ENCODE measurements at places on chromosomes 12 and 14. TPM values are rescaled to one million over a fixed set of nuclear protein-coding genes. Genes with fewer than 3 reads are reported as not detected.

The OR6C6 gene
- not detected for total RNA-seq

The PTMS gene
- 7.0 TPM for total RNA-seq

DNA sequence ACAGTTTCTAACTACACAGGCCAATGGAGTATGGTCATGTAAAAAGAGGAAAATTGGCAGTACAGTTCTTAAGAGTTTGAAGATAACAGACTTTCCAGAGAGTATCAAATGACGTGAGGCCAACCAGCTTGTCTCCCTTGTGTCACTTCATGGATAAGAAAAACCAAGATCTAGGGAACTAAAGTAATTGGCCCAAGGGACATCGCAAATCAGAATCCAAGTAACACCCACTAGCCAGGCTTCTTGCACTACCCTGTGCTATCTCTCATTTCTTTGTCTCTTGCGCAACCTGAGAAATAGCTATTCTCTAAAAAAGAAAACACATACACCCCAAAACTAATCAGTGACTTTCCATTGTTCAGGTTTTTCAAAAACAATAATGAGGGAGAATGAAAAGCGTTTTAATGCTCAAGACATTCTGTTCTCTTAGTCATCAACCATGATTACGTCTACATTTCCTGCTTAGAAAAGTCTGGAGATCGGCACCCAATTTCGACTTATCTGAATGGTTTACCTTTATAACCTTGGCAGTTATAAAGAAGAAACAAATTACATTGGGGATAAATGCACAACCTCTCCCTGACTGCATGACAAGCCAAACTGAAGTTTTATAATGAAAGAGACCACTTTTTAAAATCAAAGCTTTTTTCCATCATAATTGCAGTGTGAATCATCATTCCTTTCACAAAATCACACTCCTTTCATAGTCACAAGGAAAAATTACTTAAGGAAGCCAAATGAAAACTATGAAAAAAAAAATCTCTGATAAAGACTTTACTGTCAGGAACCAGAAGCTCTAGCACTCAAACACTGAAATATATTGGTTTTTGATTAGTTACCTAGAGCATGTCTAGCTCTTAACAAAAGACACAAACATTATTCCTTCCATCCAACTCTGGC, 42.1 kb downstream of the TMTC1 start:
- no peak for DNase-seq

- DNase-seq: no peak
Measured at GRCh38 chr12:49369411-49370145, 2.3 kb downstream of the SPATS2 start.

- DNase-seq: no peak
Measured at GRCh38 chr14:67457782-67458181, 30.7 kb downstream of the TMEM229B start.

DNA sequence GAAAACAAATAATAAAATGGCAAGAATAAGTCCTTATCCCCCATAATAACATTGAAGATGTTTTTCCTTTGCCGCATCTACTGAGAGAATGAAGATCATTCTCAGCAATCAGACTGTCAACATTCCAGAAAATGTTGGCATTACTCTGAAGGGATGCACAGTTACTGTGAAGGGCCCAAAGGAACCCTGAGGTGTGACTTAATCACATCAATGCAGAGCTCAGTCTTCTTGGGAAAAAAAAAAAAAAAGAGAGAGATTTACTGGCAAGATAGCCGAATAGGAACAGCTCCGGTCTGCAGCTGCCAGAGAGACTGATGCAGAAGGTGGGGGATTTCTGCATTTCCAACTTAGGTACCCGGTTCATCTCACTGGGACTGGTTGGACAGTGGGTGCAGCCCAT, 41.3 kb upstream of the OR6J1 start:
- DNase-seq: no peak

DNA sequence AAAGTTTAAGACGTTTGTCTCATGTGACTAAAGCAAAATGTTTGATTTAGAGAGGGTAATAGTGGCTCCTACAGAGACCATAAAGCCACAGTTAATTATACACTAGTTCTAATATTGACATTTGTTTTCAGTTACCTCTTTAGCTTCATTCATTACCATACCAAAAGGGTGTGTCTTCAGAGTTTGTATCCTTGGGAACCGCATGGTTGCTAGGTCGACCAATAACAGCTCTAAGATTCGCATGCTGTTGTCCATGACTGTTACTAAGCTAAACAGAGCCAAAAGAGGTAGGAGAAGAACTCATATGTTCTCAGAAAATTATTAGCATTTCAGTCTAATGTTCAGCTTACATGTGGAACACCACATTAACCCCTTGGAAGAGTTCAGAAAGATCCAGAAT, 36.2 kb upstream of the ETNK1 start:
- no peak for DNase-seq

GRCh38 chr12:56071648-56072047, 8.3 kb upstream of the ERBB3 start:
- DNase-seq: no peak
